M059J (cell line): ENCODE measurements at places on chromosomes 2 and 18. TPM values are rescaled to one million over a fixed set of nuclear protein-coding genes. Genes with fewer than 3 reads are reported as not detected.

DNA sequence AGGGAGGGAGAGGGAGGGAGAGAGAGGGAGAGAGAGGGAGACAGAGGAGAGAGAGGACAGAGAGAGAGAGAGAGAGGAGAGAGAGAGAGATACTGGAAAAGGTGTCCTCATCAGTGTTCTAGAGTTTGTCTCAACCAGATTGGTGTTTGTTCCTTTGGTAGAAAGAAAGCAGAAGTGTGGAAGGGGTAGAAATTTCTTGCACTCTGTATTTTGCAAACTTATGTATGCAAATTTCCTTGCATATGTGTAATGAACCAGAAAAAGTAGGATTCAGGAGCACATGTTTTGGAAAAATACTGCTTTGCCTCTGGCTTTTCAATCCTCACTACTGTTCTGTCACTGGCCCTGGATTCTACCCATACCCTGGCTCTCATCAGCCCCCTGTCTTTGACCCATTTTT is 1.1 kb upstream of the SP140 start:
- DNase-seq = no peak

GRCh38 chr2:142880279-142880678 is 2.8 kb downstream of the KYNU start:
- peak; percentile 72 for DNase-seq

LHCGR gene
- not detected in 2 replicates for total RNA-seq

- no peak for DNase-seq
Measured at GRCh38 chr2:22035361-22035830, 911.6 kb downstream of the TDRD15 start.

COLEC11 gene
- 0.10 TPM in 1 of 2 replicates, not detected in the other for total RNA-seq

RESP18 gene
- total RNA-seq = not detected in 2 replicates

PSMA8 gene
- 0.15 TPM in 1 of 2 replicates, not detected in the other for total RNA-seq

- DNase-seq = no peak
Measured at GRCh38 chr2:239603411-239604356, 202.9 kb upstream of the HDAC4 start.

DNA sequence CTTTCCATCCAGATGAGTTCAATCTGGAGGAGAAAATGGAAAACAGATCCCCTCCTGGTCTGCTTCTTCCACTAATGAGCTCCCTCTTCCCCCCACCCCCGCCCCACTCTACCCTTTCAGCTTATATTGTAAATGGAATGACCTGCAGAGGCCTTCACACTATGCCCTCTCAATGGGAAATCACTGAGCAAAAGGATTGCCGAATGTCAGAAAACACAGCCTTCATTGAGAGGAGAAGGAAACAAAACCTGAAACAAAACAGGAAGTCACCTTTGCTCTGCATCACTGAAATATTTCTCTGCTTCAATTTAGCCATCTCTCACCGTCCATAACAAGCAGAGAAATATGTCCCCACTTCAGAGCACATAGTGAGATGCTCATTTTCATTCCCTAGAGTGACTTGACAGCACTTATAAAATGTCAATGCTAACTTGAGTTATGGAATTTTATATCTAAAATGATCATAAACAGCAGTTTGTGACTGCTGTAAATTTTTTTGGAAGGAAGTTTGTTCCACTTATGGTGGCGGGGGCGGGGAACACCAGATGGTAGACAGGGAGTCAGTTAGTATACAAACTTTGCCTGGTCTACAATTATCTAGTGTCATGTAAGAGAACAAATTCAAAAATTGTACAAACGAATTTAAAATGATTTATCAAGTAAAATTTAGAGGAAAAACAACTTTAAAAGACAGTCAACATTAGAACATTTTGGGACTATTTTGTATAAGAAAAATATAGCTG is 1.8 kb upstream of the FRZB start:
- no peak for DNase-seq

DNA sequence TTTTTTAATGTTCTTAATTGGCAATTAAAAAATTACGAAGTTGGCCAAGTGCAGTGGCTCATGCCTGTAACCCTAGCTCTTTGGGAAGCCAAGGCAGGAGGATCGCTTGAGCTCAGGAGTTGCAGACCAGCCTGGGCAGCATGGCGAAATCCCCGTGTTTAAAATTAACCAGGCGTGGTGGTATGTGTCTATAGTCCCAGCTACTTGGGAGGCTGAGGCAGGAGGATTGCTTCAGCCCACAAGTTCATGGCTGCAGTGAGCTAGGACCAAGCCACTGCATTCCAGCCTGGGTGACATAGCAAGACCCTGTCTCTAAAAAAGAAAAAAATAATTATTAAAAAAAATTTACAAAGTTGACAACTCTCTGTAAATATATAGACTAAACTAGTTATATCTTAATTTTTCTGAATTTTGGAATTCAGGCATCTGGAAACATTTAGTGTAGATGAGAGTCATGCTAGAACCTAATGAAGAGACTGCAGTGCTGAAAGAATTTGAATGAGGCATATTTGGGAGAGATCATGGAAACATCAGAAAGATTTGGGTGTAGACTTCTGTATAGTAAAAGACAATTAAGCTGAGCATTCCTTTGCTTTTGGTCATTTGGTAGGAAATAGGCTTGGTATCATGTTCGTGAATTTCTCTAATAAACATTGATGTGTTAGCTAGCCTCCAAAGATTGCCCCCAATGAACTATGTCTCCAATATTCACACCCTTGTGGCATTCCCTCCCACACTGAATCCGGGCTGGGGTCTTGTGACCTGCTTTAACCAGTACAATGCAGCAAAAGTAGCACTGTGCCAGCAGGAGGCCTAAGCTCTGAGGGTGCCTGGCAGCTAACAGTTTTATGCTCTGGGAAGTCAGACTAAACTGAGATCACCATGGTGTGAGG is 4.2 kb upstream of the ROCK1 start:
- peak; percentile 17 for DNase-seq

CIB4 gene
- not detected in 2 replicates for total RNA-seq

PLEKHA3 gene
- 7.6 and 17.0 TPM in 2 replicates for total RNA-seq

STPG4 gene
- 1.0 TPM in 1 of 2 replicates, not detected in the other for total RNA-seq

ALK gene
- 0.37 TPM in 1 of 2 replicates, not detected in the other for total RNA-seq

DNA sequence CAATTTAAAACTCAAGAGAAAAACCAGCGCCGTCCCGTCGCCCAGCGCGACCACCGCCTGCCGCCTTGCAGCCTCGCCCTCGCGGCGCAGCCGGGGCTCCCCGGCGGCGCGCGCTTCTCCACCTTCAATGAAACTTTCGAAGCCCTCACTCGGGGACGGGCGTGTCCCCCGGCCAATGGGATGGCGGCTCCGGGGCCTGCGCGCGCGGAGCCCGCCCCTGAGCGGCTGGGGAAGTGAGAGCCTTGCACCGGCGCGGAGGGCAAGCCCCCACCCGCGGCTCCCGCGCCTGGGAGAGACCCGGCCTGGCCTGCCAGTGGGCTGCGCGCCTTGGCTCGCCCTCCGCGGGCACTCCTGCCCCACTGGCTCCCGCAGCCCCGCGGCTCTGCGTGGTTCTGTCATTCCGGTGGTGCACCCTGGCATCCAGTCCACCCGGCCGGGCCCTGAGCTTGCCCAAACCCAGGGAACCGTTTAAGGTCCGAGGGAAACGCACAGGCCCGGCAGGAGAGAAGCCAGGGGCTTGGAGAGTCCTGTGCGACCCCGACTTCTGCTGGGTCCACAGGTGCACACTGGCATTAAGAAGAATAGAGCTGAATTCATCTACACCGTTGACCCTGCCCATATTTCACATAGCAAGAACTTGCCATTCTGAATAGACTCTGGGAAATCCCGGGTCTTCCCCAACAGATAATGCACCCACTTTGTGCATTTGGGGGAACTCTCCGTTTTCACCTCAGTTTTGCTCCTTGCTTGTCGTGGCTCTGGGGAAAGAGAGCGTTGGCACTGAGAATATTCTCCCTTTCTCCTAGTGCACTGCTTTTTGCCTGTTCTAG is at the start of gene PIEZO2:
Gene PIEZO2 (minus strand): TSS at position 129 of the 830 bp plus-strand sequence. CDS start 981 bp downstream, outside the sequence.
- peak; percentile 74 for DNase-seq

DNA sequence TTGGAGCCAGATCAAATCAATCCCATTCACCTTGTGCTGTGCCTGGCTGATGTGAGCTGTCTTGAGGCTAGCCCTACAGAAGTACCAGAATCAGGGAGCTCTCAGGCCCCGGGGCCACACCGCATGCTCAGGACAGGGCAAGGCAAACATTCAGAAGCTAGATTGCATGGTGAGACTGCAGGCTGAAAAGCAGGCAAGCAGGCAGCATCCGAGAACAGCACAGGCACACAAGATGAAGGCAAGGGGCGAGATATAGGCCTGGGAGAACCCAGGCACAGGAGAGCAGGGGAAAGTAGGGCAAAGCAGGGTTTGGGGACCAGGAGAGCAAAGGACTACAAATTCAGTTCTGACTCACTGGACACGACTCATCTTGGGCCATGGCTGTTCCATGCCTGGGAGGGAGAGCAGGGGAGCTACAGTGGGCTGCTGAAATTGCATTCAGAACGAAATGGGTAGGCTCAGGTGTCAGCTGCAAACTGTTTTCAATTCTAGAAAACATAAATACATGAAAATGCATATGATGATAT is 59.6 kb downstream of the GALNT14 start:
- DNase-seq = no peak

DNA sequence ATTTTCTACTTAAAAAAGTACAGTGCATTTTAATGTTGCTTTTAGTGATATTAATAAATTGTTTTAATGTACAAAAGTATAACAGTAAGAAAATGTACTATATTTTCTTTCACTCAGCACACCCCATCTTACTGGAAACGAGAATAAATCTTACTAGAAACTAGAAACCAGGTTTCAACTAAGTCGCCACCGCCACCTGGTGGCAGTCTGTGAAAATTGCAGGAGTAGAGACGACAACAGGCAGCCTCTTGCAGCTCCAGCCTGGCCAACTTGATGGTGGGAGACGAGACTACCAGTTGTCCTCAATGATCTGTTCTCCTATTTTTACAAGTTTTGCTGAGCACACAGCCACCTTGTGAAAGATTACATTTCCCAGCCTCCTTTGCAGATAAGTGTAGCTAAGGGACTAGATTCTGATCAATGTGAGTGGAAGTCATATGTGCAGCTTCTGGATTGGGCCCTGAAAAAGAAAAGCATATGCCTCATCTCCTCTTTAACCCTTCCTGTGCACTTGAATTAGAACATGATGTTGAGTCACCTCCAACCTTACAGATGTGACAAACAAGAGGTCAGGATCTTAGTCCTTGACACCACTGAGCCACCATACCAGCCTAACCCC is 8.7 kb downstream of the OTOF start:
- peak; percentile 31 for DNase-seq

- DNase-seq = peak; percentile 46
Measured at GRCh38 chr2:136242687-136243277, 124.8 kb upstream of the CXCR4 start.

DNA sequence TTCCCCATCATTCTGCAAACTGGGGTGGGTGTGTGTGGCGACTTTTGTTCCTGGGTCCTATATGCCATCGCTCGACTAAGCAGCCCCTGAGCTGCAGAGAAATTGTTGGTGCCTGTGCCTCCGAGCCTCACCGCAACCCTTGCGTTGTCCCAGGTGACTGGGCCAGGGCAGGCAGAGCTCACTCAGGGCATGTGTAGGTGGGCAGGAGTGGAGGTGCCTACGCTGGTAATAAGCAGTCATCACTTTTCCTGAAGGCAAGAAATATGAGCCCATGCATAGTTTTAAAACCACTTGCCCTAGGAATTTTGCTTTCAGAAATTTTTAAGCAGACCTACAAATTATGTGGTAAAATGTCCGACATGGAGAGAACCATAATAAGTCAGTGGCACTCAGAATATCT is 197.8 kb downstream of the SMAD7 start:
- no peak for DNase-seq

CKAP2L gene
- total RNA-seq = 23.0 and 24.0 TPM in 2 replicates

DNA sequence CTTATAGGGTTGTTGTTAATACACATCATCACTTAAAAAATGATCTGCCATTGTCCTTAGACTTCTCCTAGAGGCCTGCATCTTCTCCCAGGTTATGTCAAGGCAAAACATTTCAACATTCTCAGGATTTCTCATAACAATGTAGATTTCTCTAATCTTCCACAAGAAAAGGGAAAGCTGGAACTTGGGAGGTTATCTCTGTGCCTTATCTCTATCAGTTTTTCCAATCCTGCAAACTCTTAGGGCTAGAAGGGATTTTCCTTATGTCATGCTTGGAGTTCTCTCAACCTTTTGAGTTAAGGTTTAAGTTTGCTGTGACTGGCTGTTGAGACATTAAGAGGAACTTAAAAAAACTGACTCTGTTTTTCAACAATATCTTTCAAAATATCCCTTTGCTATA is 300.6 kb upstream of the TFPI start:
- DNase-seq = no peak

LONRF2 gene
- total RNA-seq = 0.10 TPM in 1 of 2 replicates, not detected in the other

GRCh38 chr2:47650001-47650535 is 132.9 kb upstream of the MSH6 start:
- DNase-seq = no peak

- DNase-seq = peak; percentile 35
Measured at GRCh38 chr2:240912878-240913809, 7.0 kb downstream of the CROCC2 start.

SNORC gene
- 0.52 and 0.71 TPM in 2 replicates for total RNA-seq
